ENCODE measurements at places on chromosomes 6 and 20.

GRCh38 chr6:17012421-17013225 lies 89.2 kb upstream of the STMND1 start:
- no peak for DNase-seq

DNA sequence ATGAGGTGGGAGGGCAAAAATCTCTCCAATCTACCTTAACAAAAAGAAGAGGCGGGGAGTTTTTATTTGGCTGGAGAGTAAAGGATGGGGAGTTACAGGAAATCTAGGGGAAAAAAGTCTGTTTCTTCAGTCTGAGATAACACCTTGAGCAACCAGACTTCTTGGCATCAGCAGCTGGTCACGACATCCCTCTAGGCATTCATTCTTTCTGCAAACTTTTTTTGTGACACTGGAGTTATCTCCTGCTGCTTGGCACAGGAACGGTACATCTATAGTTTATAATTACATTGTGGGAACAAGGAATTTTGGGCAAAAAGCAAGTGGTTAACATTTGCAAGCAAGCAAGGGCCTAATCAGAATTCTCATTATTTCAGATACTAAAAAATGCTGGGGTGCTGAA lies 50.6 kb upstream of the IFNGR1 start:
- DNase-seq = no peak

- no peak for DNase-seq
These were observed 359.2 kb upstream of the HSF2 start for GRCh38 chr6:122040261-122040660.

DNA sequence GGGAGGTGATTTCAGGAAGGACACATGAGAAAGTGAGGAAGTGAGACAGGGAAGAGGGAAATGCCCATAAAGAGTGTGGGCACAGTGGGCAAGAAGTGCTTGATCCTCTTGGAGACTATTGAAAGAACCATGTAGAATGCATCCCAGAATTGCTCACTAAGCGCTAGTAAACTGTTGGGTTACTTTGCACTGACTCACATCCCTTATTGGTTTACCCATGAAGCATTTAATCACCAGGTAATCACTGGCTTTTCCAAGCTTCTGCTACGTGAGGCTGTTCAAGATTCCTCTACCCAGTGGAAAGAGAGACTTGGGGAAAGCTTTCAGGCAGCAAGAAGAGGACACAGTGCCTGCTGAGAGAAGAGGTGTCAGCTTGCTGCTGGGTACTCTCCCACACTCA lies 410.0 kb upstream of the JAG1 start:
- DNase-seq = no peak

DNA sequence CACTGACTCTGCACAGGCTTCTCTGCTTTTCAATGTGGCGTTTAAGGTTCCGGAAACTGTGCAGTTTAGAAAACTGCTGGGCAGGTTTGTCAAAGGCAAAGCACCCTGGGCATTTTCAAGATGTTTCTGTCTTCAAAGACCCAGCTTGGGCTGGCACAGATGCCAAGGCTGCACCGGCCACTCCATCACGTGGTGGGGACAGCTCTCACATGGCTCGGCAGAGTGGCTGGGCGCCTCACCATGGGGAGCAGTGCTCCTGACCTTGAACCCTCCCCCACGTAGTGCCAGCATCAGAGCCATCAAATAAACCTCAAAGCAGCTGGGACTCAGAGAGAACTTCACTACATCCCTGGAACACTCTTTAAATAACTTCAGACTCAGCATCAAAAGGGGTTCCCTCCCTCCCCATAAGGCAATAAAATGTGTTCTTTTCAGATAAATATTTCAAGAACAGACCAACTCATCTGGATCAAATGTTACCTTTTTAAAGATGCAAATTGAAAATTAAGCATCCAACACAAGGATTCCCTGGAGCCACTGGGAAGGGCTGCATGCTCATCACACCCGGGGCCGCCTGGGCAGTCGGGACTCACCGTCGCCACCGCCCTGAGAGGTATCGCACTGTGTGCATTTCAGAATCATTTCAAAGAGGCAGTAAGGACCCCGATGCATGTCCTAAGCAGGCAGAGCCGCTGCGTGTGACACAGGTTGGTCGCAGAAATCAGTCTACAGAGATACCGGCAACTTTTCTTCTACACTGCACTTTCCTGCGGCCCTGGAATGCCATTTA lies 157.1 kb downstream of the CDH4 start:
- no peak for DNase-seq

- no peak for DNase-seq
These were observed 65.1 kb downstream of the CGA start for GRCh38 chr6:87029711-87030314.

GRCh38 chr20:36591281-36591680 lies 14.3 kb upstream of the RAB5IF start:
- no peak for DNase-seq

DNA sequence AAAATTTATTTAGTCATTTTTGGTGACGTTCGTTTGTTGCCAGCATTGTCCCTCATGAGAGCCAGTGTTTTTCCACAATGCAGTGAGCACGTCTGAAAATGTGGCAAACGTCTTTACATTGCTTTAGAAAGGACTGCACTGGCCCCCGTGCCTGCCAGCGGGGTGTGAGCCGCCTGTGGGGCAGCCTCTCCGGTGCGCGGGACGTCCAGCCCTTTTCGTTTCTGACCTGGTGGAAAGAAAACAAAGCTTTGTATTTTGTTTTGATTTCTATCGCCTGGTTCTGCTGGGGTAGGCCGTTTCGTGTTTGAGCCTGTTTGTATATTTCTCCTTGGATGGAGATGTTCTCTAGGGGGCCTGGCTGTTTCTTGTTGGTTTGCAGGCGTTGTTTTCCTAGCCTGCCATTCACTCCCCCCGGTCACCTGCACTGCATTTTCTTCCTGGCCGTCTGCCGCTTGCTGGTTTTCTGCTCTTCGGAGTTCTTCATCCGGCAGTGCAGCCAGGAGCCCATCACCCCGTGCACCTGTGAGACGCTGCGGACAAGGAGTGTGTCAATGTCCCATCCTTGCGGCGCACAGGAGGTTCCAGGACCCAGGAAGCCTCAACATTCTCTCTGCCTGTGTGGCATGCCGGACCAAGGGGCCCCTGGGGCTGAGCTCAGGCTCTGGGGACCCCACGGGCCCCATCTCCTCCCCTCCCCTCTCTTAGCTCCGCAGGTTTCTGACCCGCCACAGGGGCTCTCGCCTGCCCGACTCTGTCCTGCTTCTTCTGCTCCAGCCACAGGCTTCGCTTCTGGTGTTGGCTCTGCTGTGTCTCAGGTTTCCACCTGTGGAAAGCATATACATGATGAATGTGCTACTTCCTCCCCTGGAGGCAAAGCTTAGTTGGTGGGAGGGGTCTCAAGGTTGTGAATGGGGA lies 100.5 kb downstream of the CDH4 start:
- DNase-seq = no peak

DNA sequence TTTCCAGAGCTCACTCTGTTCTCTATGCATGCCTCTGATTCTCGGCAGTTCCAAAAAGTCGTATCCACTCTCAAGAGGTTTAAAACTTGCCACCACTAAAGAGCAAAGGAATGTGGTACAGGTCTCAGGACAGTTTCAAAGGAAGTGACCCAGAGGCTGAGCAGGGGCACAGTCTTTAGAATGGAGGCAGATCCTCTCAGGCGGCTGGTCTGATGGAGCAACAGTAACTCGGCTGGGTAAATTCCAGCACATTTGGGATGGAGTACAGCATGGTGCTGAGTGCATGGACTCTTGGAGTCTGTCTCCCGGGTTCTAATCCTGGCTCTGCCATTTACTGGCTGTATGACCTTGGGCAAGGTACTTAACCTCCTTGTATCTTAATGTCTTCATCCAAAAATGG lies 88.1 kb upstream of the BACH2 start:
- DNase-seq = no peak

DNA sequence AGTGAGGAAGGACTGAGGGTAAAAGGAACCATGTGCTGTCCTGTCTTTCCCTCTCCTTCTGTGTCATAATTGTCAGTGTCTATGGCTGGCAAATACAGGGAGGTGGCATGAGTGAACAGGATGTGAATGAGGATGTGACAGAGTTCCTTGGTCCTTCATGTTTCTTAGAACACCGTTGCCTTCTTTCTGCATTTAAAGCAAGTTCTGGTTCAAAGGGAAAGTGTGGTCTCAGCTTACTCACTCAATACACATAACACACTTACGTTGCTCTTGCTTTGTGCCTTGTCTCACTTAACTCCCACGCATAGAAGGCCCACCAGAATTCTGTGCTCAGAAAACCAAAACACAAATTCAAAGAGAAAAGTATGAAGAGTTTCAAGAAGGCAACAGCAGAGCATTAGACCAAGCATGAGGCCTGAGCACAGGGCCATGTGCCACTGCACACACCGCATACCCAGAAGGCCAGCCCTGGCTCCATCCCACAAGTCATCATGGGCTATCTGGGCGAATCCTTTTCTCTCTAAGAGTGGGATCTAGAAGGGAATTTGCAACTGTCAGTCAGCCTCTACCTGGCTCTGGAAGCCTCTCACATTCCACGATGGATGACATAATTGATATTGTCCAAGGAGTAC lies 38.9 kb upstream of the SAYSD1 start:
- no peak for DNase-seq

GRCh38 chr6:119283214-119283613 lies 66.3 kb downstream of the MAN1A1 start:
- no peak for DNase-seq

GRCh38 chr6:131257104-131257503 lies 121.8 kb downstream of the AKAP7 start:
- no peak for DNase-seq

DNA sequence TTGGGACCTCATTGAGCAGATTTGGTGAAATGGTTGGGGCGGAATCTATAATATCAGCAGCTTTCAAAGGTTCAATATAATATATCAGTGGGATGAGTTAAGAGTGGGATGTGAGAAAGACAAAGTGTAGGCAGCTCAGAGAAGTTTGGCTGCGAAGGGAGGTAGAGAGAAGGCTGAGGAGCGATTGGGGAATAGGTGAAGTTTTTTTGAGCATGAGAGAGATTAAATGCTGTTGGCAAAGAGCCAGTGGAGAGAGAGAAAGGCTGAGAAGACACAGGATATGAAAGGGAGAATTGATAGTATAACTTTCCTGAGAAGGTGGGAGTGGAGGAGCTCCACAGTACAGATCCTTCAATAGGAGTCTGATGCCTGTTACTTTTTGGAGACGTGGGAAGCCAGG lies 12.1 kb upstream of the SERINC3 start:
- DNase-seq = no peak

GRCh38 chr6:17431581-17431980 lies 38.2 kb downstream of the CAP2 start:
- DNase-seq = no peak

DNA sequence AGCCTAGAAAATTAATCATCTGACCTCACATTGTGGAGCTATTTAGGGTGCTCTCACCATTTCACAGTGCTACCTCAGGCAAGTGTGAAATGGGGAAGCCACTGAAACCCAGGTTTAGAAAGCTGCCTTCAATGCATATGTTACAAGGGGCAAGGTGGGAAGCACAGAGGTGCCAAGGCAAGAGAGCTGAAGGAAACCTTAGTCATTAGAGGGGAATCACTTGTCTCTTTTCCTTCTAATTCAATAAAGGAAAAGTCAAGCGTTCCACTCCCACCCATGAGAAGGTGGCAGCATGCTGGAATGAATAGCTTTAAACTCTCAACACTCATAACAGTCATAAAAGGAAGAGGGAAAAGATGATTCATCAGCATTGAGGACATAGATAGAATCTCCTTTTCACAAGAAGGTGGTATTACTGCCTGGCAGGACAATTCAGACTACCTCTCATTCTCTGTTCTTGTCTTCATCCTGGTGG lies 251.9 kb upstream of the IRAK1BP1 start:
- no peak for DNase-seq

GRCh38 chr6:125529061-125529460 lies 220.4 kb upstream of the HEY2 start:
- DNase-seq = no peak

- peak; percentile 12 for DNase-seq
These were observed 66.5 kb upstream of the SLC35F1 start for GRCh38 chr6:117840541-117840983.

DNA sequence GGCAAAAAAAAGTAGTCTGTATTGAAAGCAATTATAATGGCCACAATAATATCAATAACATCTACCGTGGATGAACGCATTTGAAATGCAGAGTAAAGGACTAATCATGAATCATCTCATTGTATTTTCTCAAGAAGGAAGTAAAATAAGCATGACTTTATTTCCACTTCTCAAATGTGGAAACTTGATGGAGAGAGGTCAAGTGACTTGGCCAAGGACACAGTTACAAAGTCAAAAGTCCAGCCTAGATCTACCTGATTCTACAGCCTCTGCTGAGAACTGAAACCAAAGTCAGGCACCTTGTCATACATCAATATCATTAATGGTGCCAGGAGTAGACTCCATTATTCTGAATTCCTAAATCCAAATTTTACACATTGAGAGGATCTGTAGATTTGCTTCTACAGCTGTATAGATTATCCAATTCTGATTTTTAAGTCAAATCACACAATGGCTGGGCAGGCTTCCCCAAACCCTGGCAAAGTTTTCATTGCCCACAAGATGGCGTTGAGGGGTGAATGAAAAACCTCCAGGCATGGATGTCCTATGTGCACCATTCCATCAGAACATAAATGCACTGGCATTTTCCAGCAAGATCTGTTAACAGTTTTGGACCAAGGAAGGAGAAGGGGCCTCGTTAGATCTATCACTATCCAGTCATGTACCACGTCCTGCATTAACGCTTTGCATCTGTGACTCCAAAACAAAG lies 423.1 kb downstream of the MAFB start:
- DNase-seq = no peak

- no peak for DNase-seq
These were observed 80.3 kb downstream of the JARID2 start for GRCh38 chr6:15326067-15326614.

DNA sequence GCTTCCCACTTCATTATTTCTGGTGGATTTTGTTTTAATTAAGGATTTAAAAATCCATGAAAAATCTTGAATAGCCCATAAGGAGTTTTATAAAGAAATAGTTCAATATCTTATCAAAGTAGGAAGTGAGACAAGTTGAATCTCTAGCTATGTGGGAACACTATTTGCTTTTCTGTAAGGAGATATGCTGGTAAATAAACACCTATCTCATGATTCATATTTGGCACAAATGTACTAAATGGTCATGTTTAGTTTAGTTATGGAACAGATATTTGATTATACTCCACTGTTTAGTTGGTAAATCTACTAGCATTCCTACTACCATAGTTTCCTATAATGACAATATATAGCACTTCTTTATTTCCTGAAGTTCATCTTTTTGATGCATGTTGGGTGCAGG lies 239.9 kb upstream of the CEP162 start:
- DNase-seq = no peak

DNA sequence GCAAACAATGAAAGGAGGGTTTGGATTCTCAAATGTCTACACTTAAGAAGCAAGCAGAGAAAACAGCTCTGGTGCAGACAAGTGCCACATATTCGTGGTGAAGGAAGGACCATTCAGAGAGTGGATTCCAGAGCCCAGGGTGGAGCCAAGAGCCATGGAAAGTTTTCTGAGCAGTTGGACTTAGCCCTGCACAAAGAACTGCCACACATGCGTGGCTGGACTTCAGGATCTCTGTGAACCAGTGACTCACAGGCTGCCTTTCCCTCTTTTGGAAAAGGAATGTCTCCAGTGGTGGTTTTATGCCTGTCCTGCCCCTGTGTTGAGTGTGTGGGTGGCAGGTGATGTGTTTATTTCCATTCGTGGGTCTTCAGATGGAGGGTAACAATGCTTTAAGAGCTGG lies 489.5 kb downstream of the CDH26 start:
- no peak for DNase-seq

- no peak for DNase-seq
These were observed 18.7 kb downstream of the ADRM1 start for GRCh38 chr20:62321521-62321948.

- DNase-seq = no peak
These were observed 82.5 kb downstream of the CD83 start for GRCh38 chr6:14200047-14200446.

GRCh38 chr20:34824806-34825529 lies 483 bp downstream of the NCOA6 start:
- DNase-seq = peak; percentile 73
